ENCODE measurements at places on chromosomes 11 and 22.

DNA sequence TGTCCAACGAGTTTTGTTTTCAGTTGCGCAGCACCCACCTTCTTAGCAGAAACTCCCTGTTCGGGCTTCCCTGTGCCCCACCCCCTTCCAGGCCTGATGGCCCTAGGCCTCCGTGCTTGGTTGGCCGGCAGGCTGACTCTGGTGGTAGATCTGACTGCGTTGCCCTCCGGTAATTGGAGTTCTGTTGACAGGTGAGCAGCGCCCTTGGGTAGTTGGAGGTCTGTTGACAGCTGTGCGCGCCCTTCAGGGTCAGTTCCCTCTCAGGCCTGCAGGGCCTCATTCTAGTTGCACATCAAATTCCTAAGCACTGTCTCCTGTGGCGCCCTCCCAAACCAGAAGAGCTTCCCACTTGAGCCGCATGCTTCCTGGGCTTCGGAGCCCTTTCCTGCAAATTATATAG is 776 bp downstream of the DGCR6 start:
- H3K36me3 ChIP-seq: no peaks in the 10 kb centered on the region
- H3K27ac ChIP-seq: peak overlapping the region; percentile 56
- no peak for DNase-seq
- H3K4me3 ChIP-seq: no peak overlapping the region
- H3K4me1 ChIP-seq: no peaks in the 10 kb centered on the region

DNA sequence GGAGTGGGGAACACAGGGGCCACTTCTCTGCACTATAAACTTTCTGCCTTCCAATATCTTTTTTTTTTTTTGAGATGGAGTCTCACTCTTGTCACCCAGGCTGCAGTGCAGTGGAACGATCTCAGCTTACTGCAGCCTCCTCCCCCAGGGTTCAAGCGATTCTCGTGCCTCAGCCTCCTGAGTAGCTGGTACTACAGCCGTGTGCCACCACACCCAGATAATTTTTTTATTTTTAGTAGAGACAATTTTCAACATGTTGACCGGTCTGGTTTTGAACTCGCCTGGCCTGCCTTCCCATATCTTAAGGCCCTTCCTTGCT is 1.7 kb downstream of the SLC3A2 start:
- H3K36me3 ChIP-seq: peaks cover 13% of the 10 kb centered on the region
- peak overlapping the region; percentile 96 for H3K4me3 ChIP-seq
- H3K4me1 ChIP-seq: peaks cover 36% of the 10 kb centered on the region
- no peak for DNase-seq

DNA sequence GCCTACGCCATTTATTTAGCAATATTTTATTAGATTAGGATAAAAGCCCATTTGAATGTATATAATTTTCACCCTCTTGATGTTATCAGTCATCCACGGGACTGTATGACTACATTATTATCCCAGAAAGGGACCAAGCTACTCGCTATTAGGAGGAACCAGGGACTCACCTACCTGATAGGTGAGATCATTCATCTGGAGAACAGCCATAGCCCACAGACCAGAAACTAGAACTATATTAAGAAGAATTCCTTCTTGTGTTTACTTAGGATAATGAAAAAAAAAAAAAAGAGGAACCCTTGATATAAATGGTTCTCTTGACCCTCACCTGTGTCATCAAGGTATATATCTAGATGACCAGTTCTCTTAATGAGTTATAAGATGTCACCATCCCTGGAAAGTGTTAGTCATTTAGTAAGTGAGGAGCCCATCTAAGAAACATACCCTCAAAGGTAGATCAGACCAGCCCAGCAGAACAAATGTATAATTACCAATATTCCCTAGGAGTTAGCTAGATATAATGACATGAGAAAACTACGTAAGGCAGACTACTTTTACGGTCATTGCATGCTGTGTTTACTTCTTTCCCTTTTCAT is 8.0 kb downstream of the SIK3 start:
- H3K4me3 ChIP-seq: no peak overlapping the region
- DNase-seq: no peak
- no peak overlapping the region for H3K27ac ChIP-seq
- no peaks in the 10 kb centered on the region for H3K27me3 ChIP-seq
- peaks cover 39% of the 10 kb centered on the region for H3K4me1 ChIP-seq

DNA sequence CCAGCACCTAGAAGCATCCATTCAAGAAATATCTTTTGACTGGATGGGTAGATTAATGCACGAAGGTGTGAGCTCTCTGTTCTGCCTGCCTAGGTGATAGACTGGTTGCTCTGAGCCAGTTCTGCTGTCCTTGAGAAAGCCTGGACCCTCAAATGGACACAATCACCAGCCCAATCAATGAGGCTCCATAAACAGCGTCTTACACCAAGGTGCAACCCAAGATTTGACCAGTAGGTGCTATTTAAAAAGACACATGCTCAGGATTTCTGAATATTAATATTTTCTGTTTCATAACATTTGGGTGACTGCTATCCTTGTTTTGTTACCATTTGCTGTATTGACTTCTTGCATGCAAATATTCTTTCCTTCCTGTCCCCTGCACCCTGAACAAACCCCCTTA is 39.0 kb downstream of the PAMR1 start:
- H3K4me3 ChIP-seq: no peak overlapping the region
- no peak overlapping the region for H3K27ac ChIP-seq
- no peaks in the 10 kb centered on the region for H3K4me1 ChIP-seq
- H3K36me3 ChIP-seq: no peaks in the 10 kb centered on the region

DNA sequence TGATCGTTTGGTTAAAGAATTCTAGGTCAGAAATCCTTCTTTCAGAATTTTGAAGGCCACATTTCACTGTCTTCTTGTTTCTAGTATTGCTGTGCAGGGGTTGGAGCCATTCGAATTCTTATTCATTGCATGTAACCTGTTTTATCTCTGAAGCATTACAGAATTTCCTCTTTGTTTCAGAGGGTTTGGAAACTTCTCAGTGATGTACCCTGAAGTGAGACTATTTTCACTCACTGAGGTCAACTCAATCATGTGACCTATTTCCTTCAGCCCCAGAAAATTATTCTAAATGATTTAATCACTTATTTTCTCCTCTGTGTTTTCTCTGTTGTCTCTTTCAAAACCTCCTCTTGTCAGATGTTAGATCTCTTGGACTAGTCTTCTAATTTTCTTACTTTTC is 147.8 kb downstream of the ENTHD1 start:
- no peak overlapping the region for H3K4me3 ChIP-seq
- H3K27me3 ChIP-seq: no peaks in the 10 kb centered on the region

- H3K4me3 ChIP-seq: no peak overlapping the region
- H3K27me3 ChIP-seq: no peaks in the 10 kb centered on the region
- H3K27ac ChIP-seq: no peak overlapping the region
These were observed 29.0 kb downstream of the SHANK3 start for GRCh38 chr22:50701428-50702154.

- H3K27ac ChIP-seq: no peak overlapping the region
- no peaks in the 10 kb centered on the region for H3K4me1 ChIP-seq
- DNase-seq: no peak
- H3K27me3 ChIP-seq: no peaks in the 10 kb centered on the region
- H3K4me3 ChIP-seq: no peak overlapping the region
These were observed 55.4 kb upstream of the B3GNT6 start for GRCh38 chr11:76978818-76979217.

DNA sequence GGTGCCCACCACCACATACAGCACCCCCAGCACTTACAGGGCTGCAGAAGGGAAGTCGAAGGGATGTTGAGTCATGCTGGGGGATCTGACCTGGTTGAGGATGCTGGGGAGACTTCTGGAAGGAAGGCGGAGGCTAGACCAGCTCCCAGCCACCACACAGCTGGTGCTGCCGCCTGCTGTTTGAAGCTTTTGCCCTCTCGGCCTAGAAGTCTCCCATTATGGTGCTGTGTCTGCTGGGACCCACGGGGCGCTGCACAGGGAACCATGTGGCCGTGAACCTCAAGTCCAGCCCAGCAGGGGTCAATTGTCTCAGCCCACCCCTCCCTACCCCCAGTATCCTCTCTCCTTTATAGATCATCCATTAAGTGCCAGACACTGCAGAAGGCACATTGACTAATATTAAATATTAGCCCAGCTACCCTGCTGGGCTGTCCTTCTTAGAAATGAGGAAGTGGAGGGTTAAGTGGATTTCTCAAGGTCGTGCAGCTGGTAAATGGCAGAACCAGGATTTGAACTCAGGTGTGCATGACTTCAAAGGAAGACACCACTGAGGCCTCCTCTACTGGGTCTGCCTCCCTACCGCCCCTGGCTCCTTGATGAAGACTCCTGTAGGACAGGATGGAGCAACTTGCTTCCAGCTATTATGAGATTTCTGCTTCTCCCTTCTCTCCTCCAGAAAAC is 49.7 kb downstream of the CYTH4 start:
- H3K4me3 ChIP-seq: no peak overlapping the region
- no peaks in the 10 kb centered on the region for H3K4me1 ChIP-seq
- H3K36me3 ChIP-seq: no peaks in the 10 kb centered on the region

DNA sequence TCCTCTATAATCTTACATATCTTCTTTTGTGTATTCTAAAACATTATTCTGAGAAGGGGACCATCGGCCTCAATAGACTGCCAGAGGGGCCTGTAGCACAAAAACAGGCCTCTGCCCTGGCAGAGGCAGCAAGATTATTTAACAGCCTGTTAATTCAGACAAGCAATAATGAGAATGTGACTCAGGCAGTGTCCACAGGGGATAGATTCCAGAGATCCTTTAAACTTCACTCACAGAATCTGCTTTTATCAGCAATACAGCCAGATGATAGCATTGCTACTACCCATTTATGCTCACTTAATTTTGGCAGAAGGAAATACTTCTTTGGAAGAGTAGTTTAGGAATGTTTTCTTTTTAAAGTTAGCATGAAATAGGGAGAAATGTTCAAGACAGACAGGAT is 44.9 kb downstream of the AAMDC start:
- H3K27me3 ChIP-seq: no peaks in the 10 kb centered on the region
- no peak overlapping the region for H3K4me3 ChIP-seq
- peaks cover 7% of the 10 kb centered on the region for H3K36me3 ChIP-seq
- no peak overlapping the region for H3K27ac ChIP-seq
- DNase-seq: no peak

DNA sequence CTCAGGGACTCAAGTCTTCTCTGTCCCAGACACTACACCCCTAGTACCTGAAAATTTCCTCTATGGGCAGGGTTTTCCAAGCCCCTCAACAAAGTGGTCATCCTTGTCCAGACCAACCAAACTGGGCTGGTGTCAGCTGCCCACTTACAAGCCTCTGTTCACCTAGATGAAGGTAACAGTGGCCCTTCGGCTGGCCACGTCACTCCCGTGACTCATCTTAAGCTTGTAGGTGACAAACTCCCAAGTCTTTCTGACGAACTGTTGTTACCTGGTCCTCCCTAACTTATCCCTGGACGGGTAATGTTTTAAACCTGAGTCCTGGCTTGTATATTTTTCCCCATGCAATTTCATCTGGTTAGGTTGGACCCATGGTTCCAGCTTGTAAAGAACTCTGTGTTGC is 4.7 kb downstream of the CXCR5 start:
- H3K4me3 ChIP-seq: no peak overlapping the region
- H3K4me1 ChIP-seq: peaks cover 28% of the 10 kb centered on the region
- DNase-seq: no peak

GRCh38 chr11:8683115-8683807 is 669 bp downstream of the RPL27A start:
- peak overlapping the region; percentile 70 for H3K4me3 ChIP-seq
- no peaks in the 10 kb centered on the region for H3K27me3 ChIP-seq
- DNase-seq: no peak
- peaks cover 28% of the 10 kb centered on the region for H3K36me3 ChIP-seq
- H3K4me1 ChIP-seq: peaks cover 33% of the 10 kb centered on the region
- H3K27ac ChIP-seq: peak overlapping the region; percentile 97

- no peaks in the 10 kb centered on the region for H3K27me3 ChIP-seq
- H3K4me3 ChIP-seq: no peak overlapping the region
- H3K36me3 ChIP-seq: peaks cover 21% of the 10 kb centered on the region
These were observed 48.6 kb downstream of the SESN3 start for GRCh38 chr11:95182397-95182796.

DNA sequence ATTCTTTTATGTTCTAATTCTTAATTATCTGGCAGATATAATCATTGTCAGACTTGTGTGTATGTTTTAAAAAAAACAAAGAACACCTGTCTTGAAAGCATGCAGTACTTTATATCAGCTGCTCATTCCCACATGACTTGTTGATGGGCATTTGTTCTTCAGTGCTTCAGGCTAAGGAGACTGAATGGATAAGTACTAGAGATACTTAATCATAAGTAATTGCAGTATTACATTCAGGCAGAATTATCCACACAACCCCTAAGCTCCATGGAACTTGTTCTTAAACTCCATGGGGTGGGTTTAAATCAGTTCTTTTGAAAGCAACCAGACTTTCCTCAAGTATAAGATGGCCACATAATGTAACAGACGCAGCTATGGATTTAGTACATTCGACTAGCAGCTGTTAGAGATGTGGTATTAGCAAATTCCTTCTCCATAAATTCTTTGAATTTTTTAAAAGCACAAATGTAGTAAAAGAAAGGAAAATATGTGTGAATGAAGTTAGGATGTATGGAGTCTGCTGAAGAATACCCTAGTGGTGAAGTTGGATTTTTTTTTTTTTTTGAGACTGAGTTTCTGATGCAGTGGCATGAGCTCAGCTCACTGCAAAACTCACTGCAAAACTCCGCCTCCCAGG is 3.0 kb downstream of the JAM3 start:
- H3K36me3 ChIP-seq: no peaks in the 10 kb centered on the region
- H3K4me1 ChIP-seq: no peaks in the 10 kb centered on the region
- H3K27ac ChIP-seq: no peak overlapping the region
- no peak for DNase-seq
- H3K4me3 ChIP-seq: no peak overlapping the region

DNA sequence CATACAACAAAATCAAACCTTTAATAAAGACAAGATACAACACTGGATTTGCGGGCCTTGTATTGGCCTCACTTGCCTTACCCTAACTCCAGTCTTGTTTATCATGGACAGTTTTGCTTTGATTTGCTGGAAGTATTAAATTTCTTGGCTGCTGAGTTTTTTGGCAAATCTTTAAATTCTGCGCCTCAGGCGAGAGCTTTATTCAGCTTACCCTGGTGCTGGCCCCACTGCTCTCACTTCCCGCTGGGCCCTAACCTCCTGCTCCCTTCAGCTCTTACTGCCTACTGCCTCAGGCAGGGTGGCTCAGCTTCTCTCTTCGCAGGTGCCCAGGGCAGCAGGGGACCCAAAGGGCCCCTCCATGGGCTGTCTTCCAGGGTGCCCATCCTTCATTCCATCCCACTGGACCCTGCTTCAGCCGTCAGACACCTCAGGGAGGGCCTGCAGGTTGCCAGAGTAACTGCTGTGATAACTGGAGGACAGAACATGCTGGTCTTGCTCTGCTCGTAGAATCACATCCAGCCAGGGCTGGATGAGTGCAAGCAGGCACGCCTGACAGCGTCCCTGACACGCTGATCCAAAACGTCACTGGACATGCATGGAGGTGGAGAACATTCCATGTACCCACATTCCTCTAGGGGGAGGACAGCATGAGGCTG is 45.7 kb upstream of the TUB start:
- no peaks in the 10 kb centered on the region for H3K27me3 ChIP-seq
- no peak overlapping the region for H3K27ac ChIP-seq
- no peaks in the 10 kb centered on the region for H3K36me3 ChIP-seq
- no peaks in the 10 kb centered on the region for H3K4me1 ChIP-seq
